ENCODE measurements at places on chromosomes 4 and X.

- DNase-seq, result no peak
These were observed 147.2 kb upstream of the BANK1 start for GRCh38 chr4:101643186-101643837.

DNA sequence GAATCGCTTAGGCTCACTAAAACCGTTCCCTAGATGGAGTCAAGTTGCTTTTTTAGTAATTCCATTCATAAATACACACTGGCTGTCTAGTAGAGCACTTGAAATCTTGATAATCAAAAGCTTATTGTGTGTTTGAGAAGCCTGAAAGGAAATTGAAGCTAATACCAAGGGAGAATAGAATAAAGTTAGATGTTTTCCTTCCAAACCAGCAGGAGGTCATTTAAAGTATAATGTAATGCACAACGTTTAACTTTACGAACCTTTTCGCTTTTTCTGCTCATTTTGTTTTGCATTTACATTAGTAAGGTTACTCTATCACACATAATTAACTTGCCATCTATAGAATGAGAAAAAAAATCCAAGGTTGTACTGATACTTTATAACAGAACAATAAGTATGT, 440.9 kb downstream of the NKX6-1 start:
- DNase-seq, result no peak

DNA sequence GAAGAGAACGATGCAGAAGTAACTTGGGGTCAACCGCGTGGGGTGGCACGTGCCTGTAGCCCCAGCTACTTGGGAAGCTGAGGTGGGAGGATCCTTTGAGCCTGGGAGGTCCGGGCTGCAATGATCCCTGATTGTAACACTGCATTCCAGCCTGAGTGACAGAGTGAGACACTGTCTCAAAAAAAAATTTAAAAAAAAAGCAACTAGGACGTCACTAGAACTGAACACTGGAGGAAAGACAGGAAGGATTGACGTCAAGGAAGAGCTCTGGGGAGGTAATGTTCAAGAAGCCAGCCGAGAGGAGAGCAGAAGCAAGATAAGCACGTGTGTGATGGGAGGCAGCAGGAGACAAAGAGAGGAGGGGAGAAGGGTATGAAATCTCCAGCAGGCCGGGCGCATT, 28.7 kb downstream of the S100G start:
- DNase-seq, result no peak

DNA sequence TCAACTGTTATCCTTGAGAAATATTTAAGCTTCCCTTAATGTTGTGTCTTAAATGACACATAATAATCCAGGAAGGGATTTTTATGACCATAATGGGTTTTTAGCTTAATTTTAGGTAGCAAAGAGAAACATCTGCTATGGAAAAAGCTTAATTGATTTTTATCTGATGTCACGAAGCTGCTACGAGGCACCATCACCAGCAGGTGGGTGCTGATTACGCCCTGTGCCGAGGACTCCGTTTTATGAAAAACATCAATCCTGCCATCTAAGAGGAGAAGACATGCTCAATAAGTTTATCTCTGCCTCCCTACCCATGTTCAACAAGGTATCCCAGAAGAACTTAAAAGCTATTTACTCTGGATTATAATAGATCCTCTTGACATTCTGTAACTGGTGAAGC, 280.6 kb upstream of the ZFP42 start:
- no peak for DNase-seq
